ENCODE measurements at places on chromosomes 11 and 22.

GRCh38 chr11:34251589-34251980 lies 106.2 kb downstream of the ABTB2 start:
- no peak for DNase-seq

GRCh38 chr11:36281850-36282249 lies 7.4 kb downstream of the COMMD9 start:
- DNase-seq: no peak

- no peak for DNase-seq
These were observed 821 bp downstream of the CELF1 start for GRCh38 chr11:47552056-47552565.

- no peak for DNase-seq
These were observed 19.1 kb downstream of the ABCC8 start for GRCh38 chr11:17457396-17458173.

GRCh38 chr11:64103277-64103985 lies 62.5 kb downstream of the MACROD1 start:
- DNase-seq: no peak

DNA sequence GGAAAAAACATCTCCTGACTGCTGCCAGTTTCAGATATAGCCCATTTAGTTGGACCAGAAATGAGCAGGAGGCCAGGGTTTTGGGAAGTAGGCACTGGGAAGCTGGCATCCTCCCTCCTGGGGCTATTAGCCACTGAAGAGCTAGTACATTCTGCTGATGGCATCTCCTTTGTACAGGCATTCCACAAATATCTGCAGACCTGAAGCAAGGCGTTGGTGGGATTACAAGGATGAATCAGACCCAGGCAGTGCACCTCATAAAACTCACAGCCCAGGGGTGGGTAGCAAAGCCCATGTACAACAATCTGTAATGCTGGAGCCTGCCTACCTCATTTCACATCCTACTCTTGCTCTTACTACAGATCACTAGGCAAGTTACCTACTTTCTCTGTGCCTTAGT lies 27.5 kb upstream of the POU2AF1 start:
- no peak for DNase-seq

- no peak for DNase-seq
These were observed 51.9 kb downstream of the HIPK3 start for GRCh38 chr11:33309118-33309517.

DNA sequence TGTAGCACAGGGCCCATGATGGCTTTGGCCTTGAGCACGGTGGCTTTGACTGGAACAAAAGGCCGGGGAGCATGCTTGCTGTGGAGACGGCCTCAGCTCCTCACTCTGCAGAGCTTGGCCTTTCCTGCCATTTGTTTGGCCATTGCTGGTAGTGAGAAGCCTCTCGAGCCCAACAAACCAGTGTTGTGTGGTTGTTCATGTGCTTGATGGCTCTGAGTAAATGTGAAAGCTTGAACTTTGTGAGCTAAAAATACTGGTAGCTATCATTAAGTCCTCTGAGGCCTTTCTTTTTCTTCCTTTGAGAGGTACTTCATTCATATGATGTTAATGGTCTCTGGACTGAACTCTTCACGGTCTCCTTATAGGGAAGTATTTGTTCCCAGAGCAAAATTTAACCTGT lies 39.6 kb downstream of the NAT10 start:
- DNase-seq: no peak

DNA sequence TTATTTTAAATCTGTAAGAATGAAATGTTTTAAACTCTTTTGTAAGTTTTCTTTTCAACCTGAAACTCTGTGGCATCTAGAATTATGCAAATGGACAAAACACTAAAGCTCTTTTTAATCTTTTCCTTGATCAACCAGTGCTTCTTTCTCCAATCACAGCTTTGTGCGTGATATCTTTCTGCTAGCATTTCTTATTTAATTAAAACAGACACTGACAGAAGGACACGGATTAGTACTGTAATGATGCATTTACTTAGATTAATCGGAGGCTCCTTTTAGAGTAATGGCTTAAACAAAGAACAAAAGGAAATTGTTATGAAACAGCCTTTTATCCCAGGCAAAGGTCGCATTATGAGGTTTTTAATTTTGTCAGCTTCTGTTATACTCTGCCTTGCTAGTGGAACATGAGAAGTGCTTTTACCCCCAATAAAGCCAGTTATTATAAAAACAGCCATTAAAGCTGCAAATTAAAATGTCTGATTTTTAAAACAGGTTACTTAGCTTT lies 48.5 kb upstream of the SOX6 start:
- DNase-seq: no peak

GRCh38 chr11:108223348-108224149 lies 682 bp downstream of the ATM start:
- no peak for DNase-seq

GRCh38 chr22:27896245-27896644 lies 22.8 kb downstream of the PITPNB start:
- DNase-seq: no peak

DNA sequence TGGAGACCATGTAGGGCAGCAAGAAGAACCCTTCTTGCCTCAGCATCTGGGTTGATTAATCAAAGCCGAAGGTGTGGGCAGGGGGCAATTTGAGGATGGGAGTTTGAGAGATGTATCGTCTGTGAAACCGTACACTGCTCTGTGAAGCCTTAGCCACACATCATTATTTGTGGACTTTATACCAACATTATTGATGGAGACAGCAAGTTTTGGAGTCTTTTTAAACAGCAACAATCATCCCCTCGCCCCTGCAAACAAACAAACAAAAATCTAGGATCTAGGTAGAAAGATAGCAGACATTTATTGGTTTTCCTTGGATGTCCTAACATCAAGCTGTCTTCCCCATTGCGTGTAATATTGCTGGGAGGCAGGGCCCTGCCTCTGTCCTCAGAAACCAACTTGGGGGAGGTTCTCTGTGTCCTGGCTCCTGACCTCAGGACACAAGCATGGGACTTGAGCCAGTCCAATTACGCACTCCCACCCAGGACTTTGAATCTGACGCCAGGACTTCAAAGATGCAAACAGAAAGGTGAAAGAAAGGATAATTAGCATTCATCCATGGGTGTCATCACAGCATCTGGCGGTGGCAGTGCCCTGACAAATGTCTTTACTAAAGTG lies 61.6 kb upstream of the PLET1 start:
- no peak for DNase-seq

- DNase-seq: no peak
These were observed 18.8 kb upstream of the AMOTL1 start for GRCh38 chr11:94749369-94749768.

All from lower leg skin (tissue), 4 donors.